ENCODE measurements at places on chromosomes 12 and 14.

- no peak for DNase-seq
These were observed 164.8 kb downstream of the ITPR2 start for GRCh38 chr12:26668230-26668629.

DNA sequence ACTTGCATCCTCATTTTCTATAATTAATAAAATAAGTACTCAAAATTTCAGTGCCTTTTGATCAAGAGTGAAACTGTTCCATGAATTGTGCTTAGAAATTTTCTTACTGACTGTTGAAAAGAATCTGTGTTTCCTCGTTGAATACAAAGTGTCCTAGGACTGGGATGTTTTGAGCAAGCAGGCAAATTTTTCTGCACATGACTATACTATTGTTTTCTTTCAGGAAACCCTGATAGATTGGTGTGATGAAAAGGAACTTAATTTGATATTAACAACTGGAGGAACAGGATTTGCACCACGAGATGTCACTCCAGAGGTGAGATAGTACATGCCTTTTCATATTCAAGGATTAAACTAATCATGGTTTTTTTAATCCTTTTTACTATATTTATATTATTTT lies 316.3 kb downstream of the GPHN start:
- DNase-seq: no peak

DNA sequence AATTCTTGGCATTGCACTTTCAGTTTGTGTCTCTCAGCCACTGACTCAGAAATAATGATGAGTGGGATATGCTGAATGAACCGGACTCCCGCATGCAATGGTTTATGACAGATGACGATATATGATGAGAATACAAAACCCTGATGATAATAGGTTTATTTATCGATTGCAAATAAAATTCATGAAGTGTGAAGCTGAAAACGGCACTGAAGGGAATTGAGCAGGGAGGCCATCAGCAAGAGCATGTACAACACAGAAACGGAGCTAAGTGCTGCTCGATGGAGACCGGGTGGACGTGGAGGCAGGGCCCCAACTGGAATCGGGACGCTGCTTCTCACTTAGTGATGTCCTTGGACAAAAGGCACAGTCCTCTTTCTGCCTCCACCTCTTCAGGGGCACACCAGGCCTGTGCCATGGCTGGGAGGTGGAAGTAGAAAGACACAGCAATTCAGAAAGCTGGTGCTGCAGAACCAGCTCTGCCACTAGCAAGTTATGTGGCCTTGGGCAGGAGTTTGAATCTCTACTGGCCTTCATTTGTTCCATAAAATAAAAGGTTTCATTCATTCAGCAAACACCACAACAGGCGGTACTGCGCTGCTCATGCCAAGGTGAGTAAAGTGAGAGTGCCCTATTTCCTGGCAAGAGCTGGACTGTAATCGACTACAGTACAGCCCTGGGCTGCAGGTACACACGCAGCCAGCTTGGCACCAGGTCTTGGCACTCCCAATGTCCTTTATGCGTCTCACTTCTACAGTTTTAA lies 117.0 kb downstream of the EGLN3 start:
- no peak for DNase-seq

GRCh38 chr12:104935886-104936285 lies 22.2 kb downstream of the SLC41A2 start:
- DNase-seq: no peak

- no peak for DNase-seq
These were observed 49.7 kb downstream of the TNFAIP2 start for GRCh38 chr14:103172921-103173320.
